ENCODE measurements at places on chromosomes 1 and 21. TPM values are rescaled to one million over a fixed set of nuclear protein-coding genes. Genes with fewer than 3 reads are reported as not detected.

The TMEM183A gene
- total RNA-seq: 74.9 TPM

The TBX15 gene
- not detected for total RNA-seq

The RGS5 gene
- total RNA-seq: 1.7 TPM

The PTGER3 gene
- not detected for total RNA-seq

The RNU1-1 gene
- 907 TPM for total RNA-seq

The S100A3 gene
- total RNA-seq: not detected

The PGBD5 gene
- 0.04 TPM for total RNA-seq

The SMIM11 gene
- 15.1 TPM for total RNA-seq

The LIN28A gene
- total RNA-seq: not detected

The MAEL gene
- total RNA-seq: not detected

The UHMK1 gene
- 63.0 TPM for total RNA-seq

The PYHIN1 gene
- 17.4 TPM for total RNA-seq

The WNT9A gene
- not detected for total RNA-seq

The TNNI3K gene
- total RNA-seq: not detected

The MAN1C1 gene
- 2.1 TPM for total RNA-seq

The S100A8 gene
- total RNA-seq: not detected

The NEK2 gene
- 19.2 TPM for total RNA-seq

The C8B gene
- total RNA-seq: not detected

The FMO1 gene
- not detected for total RNA-seq

The CLCA1 gene
- not detected for total RNA-seq

Data from activated CD8-positive, alpha-beta memory T cell treated with anti-CD3 and anti-CD28 coated beads for 36 hours (primary cell).